ENCODE measurements at places on chromosomes 12 and 14.

DNA sequence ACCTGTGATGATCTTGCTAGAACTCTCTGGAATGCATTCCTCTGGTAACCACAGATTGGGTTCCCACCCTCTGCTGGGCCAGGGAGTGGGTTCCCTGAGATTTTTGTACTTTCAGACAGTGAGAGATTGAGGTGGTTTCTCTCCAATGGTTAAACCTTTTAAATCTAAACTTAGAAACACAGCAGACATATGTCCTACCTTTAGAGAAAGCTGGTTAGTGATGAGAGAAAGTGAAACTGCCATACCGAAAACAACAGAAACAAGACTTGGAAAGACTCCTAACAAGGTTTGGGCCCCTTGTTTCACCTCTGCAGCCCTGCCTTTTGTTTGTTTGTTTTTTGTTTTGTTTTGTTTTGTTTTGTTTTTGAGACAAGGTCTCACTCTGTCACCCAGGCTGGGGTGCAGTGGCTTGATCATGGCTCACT lies 9.7 kb upstream of the SGPP1 start:
- no peak for DNase-seq

GRCh38 chr12:123148655-123149054 lies 2.2 kb downstream of the PITPNM2 start:
- DNase-seq = no peak

GRCh38 chr12:968545-968944 lies 19.1 kb upstream of the RAD52 start:
- no peak for DNase-seq

GRCh38 chr14:93994919-93995682 lies 2.0 kb upstream of the CCDC197 start:
- no peak for DNase-seq

- DNase-seq = no peak
Measured at GRCh38 chr14:42921901-42922300, 1315.2 kb downstream of the LRFN5 start.

Measured in left renal cortex interstitium (tissue), 4 donors.